ENCODE measurements at places on chromosomes 2 and 18.

DNA sequence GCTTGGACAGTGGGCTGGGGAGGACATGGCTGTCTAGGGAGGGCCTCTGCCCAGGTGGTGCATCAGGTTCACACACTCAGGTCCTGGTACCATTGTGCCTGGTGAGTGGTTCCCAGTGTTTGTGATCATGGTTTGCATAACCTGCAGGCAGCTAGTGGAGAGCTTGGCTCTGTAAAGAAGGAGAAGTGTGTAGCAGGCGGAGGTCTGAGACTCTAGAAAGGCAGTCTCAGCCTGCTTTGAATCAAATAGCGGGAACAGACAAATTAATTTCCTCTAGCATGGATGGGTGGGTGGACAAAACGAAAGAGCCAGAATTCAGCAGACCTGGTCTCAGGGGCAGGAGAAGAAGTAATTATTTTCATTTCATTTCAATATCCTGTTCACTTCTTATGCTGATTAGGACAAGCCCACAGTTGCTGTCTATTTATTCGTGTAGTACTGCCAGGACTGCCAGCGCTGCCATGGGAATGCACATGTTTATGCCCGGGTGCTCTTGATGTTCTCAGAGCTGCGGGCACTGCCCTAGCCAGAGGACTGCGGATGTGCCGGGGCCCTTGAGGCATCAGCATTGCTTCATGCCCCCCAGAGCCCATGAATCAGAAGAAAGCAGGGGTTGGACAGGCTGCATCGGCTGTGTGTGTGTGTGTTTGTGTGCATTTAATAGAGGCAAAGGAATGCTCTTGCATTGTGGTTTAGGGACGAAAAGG, 45.4 kb upstream of the DLX2 start:
- no peak for DNase-seq

- no peak for DNase-seq
Observed at GRCh38 chr18:31610286-31611205, 18.9 kb downstream of the TTR start.

DNA sequence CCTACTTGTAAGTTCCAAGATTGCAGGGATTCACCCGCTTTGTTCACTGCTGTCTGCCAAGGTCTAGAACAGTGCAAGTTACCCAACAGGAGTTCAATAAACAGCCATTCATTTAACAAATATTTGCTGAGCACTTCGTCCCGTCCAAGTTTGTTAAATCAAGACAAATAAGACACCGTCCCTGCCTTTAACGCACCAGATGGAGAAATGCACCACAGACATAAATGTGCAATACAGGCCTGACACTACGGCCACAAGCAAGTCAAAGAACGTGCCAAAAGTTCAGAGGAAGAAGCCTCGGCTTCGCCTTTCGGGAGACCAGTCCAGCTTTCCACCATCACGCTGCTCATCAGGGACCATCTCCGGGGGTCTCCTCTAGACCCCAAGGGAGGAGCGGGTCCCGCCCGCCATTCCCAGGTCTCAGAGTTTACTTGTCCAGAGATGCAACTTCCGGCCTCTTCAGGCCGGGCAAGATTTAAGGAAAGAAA, 429 bp downstream of the C2orf76 start:
- DNase-seq: no peak

DNA sequence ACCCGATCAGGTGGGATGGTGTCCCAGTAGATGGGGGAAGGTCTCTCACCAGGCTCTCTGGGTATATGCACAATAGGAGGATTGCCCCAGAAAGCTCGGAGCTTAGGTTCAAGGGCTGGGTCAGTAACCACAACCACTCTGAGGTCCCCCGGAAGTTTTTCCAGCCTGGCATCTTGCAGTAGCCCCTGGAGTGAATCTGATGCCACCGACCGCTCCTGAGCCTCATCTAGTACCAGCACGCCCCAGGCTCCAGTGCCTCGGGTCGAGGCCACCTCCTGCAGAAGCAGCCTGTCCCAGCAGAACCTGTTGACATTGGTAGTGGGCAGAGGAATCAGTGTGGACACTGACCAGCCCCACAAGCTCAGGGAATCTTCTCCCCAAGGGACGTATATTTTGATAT, 2.0 kb downstream of the DQX1 start:
- DNase-seq: no peak

GRCh38 chr2:39118786-39119499, 1.9 kb downstream of the SOS1 start:
- DNase-seq: no peak

DNA sequence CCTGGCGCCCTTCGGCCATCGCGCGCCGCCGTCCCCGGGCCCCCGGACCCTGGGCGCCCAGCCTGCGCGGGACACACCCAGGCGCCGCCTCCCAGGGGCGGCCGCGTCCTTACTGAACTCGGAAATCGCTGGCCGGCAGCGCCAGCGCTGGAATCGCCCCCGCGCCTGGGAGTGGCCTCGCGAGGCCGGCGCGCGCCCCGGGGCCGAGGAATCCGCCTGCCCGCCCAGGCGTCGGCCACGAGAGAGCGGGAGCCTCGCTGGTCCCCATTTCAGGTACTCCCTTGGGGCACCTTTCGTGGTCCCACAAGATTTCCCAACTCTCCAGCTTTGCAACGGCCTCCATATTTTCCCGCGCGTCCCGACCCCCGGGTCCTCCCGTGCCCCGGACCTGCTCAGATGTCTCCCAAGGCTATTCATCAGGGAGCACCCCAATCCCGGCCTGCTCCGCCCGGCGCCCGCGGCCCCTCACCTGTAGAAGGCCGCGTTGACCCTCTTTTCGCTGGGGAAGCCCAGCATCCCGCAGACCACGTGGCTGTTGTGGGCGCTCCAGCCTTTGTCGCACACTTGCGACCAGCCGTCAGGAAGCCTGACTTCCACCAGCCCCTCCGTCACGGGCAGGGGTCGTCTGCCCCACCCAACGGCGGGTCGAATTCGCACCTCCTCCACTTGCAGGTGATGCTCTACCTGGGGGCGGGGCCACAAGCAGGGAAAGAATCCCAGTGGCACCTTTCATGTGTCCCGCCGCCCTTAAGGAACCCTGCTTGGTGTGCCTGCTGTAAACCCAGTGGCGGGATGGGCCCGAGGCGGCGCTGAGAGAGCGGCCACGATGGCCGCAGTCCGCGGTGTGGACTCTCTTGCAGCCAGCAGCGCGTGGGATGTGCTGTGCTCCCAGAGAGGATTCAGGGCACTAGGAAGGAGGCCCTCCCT, 4.6 kb downstream of the LOXL3 start:
- DNase-seq: no peak

DNA sequence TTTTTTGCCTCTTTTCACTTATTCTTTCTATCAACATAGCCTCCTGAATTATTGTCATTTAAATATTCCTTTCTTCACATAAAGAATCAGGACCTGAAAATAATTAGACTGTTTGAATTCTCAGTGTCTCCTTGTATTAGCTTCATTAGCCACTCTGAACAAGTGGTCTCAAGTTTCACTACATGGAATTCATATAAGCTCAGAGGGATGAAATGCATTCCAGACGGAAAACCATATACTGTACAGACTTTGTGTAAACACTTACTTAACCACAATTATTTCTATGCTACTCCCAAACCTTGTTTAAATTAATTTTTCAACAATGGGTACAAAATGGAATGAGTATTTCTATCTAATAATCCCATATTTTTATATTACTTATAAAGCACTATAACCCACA, 53.4 kb downstream of the CHN1 start:
- DNase-seq: no peak

- DNase-seq: no peak
Observed at GRCh38 chr2:235640926-235641723, 147.3 kb downstream of the AGAP1 start.

DNA sequence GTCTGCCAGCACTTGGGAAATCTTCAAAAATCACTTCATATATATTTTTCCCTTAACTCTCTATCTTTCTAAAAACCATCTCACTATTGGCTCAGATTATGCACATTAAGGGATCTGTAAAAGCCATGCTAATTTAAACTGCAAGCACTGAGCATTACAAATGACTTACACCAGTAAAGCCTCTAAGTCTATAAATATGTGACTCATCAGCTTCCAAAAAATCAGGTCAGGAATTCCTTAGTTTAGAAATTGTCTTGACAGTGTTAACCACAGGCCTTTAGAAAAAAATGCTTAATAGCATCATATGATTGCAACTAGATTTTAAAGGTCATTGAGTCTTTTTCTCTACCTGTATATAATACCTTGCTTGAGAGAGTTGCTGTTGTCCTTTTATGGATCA, 1113.6 kb upstream of the PIK3C3 start:
- no peak for DNase-seq

GRCh38 chr2:142316049-142316448, 185.2 kb upstream of the LRP1B start:
- DNase-seq: no peak

DNA sequence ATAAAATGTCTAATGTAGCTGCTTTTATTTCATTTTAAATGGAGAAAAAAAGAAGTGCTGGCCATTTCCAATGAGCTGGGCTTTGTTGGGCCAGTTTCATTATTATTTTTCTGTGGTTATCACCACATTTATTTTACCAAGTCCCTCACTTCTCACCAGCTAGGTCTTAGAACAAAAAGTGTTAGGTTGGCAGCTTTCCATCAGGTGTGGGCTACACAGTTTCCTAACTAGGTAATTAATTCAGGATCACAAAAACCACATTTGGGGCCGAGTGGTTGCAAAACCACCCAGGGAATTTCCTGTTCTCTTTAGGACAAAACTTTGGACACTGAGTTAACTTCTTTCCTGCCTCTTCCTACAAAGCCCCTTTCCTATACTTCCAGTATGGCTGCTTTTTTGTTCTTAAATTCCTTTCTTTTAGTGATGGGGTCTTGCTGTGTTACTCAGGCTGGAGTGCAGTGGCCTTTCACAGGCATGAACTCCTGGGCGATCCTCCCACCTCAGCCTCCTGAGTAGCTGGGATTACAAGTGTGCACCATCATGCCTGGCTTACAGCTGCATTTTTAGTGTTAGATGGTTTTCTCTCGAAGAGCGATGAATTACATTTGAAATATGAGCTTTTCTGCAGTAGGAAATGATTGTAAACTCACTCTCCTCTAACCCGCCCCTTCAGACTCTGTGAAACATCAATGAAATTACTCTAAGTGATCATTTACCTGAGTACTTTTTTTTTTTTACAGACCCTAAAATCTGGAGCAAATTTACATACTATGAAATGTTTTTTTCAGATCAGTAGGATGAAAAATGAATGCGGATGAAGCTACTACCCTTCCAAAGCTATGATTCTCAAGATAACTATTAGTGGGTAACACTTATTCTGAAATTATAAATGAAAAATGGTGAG, 2.6 kb upstream of the ZFP36L2 start:
- DNase-seq: peak; percentile 42

GRCh38 chr2:38215522-38215921, 139.6 kb upstream of the CYP1B1 start:
- DNase-seq: no peak

DNA sequence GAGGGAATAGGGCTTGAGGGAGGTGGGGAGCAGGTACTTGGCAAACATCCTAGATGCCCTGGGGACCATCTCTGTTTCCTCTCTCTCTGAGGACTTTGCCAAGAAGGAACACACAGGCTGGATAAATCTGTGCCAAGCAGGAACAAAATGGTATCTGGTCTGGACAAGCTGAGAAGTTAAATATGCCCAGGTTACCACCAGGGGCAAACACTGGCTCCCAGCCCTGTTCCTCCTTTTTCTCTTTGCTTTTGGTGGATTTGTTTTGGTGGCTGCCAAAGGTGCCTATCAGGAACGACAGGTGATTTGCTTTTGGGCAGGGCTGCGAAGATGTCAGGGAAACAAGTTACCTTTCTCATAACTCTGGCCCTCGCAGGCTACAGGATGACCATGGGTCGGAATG, 227.5 kb upstream of the SMAD2 start:
- DNase-seq: no peak

DNA sequence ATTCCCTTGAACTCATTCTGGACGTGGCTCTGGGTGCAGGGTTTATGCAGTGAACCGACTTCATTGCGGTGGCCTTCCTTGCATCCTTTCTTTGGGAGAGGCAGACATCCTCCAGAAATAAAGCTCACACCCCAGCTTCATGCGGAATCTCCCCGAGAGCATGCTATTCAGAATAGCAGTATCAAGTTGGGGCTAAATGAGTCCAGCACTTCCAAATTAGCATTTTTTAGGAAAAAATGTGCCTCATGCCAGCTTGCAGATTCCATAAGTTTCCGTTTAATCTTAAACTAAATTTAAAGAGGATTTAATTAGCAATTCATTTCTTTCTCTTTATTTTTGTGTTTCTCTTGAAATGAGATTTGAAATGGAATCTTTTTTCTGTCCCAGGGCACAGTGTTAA, 107.4 kb upstream of the HDAC4 start:
- no peak for DNase-seq

DNA sequence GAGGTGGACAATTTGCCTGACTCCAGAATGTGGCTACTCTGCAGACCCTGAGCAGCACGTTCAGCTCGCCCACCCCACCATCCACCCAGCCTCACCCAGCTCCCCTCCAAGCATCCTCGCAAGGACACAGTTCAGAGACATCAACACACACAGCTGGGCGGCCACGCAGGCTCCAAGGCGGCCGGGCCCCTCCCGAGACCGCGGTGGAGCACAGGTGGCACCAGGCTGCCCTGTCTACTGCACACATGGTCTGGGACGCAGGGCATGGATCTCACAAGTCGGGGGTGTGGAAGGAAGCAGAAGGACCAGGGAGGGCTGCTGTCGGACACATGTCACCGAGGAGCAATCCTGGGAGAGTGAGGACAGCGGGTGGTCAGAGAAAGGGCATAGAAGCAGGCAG, 36.2 kb downstream of the AQP12A start:
- DNase-seq: no peak

GRCh38 chr2:104939570-104940217, 85.8 kb downstream of the POU3F3 start:
- no peak for DNase-seq

DNA sequence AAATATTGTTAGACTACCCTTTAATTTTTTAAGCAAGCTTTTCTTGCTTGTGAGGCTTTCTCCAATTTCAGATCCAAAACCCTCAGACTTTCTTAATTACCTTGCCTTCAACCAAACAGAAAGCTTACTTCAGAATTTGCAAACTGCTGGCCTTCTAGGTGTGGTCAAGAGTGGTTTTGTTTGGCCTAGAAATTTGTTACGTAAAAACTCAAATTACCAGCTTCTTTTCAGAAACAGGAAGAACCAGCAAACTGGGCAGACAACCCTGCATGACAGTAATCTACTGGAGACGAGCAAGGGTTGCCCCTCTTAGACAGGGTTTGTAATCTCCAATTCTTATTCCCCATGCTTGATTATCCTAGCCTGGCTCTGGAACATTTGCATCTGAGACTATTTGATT, 27.1 kb downstream of the SRBD1 start:
- no peak for DNase-seq

DNA sequence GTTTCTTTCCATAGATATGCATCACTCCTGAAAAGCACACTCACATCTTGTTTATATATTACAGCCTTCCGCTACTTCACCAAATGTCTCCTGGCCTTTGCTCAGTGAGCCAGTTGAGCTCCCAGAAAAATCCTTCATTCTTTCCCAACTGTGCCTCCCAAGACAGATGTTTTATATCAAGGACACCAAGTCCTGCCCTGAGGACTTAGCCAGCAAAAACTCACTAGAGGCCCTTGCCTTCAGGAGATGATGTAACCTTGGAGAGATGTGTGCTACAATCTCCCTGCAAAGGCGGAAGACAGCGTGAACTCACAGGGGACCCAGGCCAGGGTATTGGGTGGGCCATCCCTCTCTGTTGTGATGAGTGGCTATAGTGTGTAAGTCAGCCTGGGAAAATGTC, 86.1 kb upstream of the CTAGE1 start:
- no peak for DNase-seq

Measured in CD8-positive, alpha-beta memory T cell (primary cell).